ENCODE measurements at places on chromosomes 5 and 9. TPM values are rescaled to one million over a fixed set of nuclear protein-coding genes. Genes with fewer than 3 reads are reported as not detected.

INSL4 gene
- polyA plus RNA-seq = 0.03 TPM

GRCh38 chr5:141783005-141783946, 94.9 kb downstream of the PCDH1 start:
- DNase-seq = no peak
- no peak overlapping the region for H3K4me3 ChIP-seq
- peaks cover 56% of the 10 kb centered on the region for H3K27me3 ChIP-seq

SMIM3 gene
- 53.4 TPM for polyA plus RNA-seq

- H3K4me3 ChIP-seq = no peak overlapping the region
- H3K27ac ChIP-seq = no peak overlapping the region
- H3K36me3 ChIP-seq = no peaks in the 10 kb centered on the region
These were observed 176.1 kb upstream of the MVB12B start for GRCh38 chr9:126150411-126151030.

- DNase-seq = peak; percentile 70
- H3K4me3 ChIP-seq = no peak overlapping the region
- H3K36me3 ChIP-seq = peaks cover 7% of the 10 kb centered on the region
- no peak overlapping the region for H3K27ac ChIP-seq
These were observed 12.7 kb downstream of the PLK2 start for GRCh38 chr5:58447226-58447625.

COQ4 gene
- polyA plus RNA-seq = 40.7 TPM

DNA sequence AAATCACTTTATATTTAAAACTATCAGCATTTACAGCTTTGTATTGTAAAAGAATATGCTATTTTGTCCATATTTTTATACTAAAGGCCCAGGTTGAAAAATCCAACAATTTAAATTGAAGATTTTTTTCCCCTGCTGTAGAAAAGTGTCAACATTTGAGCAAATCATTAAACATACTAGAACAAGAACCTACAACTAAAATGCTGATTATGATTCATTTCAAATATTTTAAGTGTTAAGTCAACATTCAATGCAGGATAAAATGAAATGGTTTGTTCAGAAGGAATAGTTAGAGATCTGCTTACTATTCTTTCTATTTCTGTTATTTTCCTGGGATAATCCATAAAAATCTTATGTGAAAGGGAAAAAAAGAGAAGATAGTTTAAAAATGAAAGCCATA, 866.5 kb upstream of the DMAC1 start:
- H3K4me1 ChIP-seq = no peaks in the 10 kb centered on the region
- no peak overlapping the region for H3K27ac ChIP-seq
- H3K4me3 ChIP-seq = no peak overlapping the region
- no peak for DNase-seq

GRCh38 chr5:114467729-114468128, 105.9 kb downstream of the KCNN2 start:
- H3K27ac ChIP-seq = no peak overlapping the region
- H3K4me1 ChIP-seq = no peaks in the 10 kb centered on the region
- no peaks in the 10 kb centered on the region for H3K36me3 ChIP-seq
- no peaks in the 10 kb centered on the region for H3K27me3 ChIP-seq

- H3K4me1 ChIP-seq = no peaks in the 10 kb centered on the region
- no peaks in the 10 kb centered on the region for H3K36me3 ChIP-seq
- no peak for DNase-seq
- peaks cover 2% of the 10 kb centered on the region for H3K27me3 ChIP-seq
- H3K4me3 ChIP-seq = no peak overlapping the region
These were observed 494.9 kb upstream of the MEF2C start for GRCh38 chr5:89377767-89378455.

DNA sequence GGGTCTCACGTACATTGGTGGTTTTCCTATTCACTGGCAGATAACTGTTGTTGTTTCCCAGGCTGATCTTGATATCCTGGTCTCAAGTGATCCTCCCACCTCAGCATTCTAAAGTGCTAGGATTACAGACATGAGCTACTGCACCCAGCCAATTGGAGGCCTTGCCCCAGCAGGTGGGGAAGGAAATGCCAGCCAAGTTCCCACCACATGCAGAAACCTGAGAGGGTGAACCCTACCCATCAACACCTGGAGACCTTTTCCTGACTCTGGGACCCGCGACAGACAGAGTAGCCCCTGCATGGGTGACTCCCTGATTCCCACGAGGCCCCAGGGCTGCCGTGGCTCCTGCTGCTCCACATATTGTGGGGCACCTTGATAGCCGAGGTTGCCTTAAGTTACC, 107.7 kb downstream of the GDA start:
- no peaks in the 10 kb centered on the region for H3K4me1 ChIP-seq
- H3K4me3 ChIP-seq = no peak overlapping the region
- no peak for DNase-seq
- H3K36me3 ChIP-seq = no peaks in the 10 kb centered on the region
- H3K27me3 ChIP-seq = peaks cover 1% of the 10 kb centered on the region
- no peak overlapping the region for H3K27ac ChIP-seq

GRCh38 chr9:127305206-127305837, 40.7 kb downstream of the GARNL3 start:
- H3K27ac ChIP-seq = no peak overlapping the region
- peaks cover 6% of the 10 kb centered on the region for H3K4me1 ChIP-seq
- DNase-seq = no peak
- no peak overlapping the region for H3K4me3 ChIP-seq

- H3K27me3 ChIP-seq = no peaks in the 10 kb centered on the region
- H3K4me1 ChIP-seq = 0 out of 2 replicates have a peak, but pooled peaks cover 2% of the 10 kb centered on the region
- no peak overlapping the region for H3K27ac ChIP-seq
- H3K36me3 ChIP-seq = peaks cover 2% of the 10 kb centered on the region
- peak; percentile 91 for DNase-seq
These were observed 26.2 kb downstream of the CARNMT1 start for GRCh38 chr9:75001719-75002421.

TMEM174 gene
- not detected for polyA plus RNA-seq

DNA sequence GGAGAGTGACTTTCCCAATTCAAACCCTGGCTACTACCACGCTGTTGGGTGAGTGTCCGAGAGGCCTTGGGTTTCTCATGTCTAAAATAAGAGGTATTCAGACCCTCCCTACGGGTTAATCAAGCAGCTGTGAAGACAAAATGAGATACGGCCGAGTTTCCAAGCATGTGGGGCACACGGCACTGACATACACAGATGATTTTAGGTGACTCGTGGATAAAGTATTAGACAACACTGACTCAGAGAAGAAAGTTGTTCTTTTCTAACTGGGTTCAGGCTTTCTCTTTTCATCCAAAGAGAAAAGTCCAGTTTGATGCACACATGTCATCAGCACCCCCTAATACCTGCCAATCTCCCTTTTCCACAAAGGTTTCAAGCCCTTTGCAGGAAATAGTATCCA, 15.6 kb downstream of the FOXI1 start:
- peak overlapping the region; percentile 96 for H3K27ac ChIP-seq
- H3K27me3 ChIP-seq = no peaks in the 10 kb centered on the region
- H3K36me3 ChIP-seq = no peaks in the 10 kb centered on the region
- peaks cover 4% of the 10 kb centered on the region for H3K4me1 ChIP-seq

SHISAL2B gene
- not detected for polyA plus RNA-seq

- H3K27me3 ChIP-seq = no peaks in the 10 kb centered on the region
- no peaks in the 10 kb centered on the region for H3K4me1 ChIP-seq
- no peak overlapping the region for H3K27ac ChIP-seq
- H3K4me3 ChIP-seq = no peak overlapping the region
These were observed 782.2 kb upstream of the RGMB start for GRCh38 chr5:97991236-97991635.

GRCh38 chr5:11305245-11305644, 544.2 kb upstream of the DAP start:
- DNase-seq = no peak
- H3K4me3 ChIP-seq = no peak overlapping the region
- no peaks in the 10 kb centered on the region for H3K27me3 ChIP-seq
- H3K27ac ChIP-seq = no peak overlapping the region

ZNF300 gene
- 4.2 TPM for polyA plus RNA-seq

- H3K4me1 ChIP-seq = peaks cover 8% of the 10 kb centered on the region
- DNase-seq = peak; percentile 68
- H3K4me3 ChIP-seq = no peak overlapping the region
- H3K27ac ChIP-seq = no peak overlapping the region
These were observed 698.3 kb downstream of the MAT2B start for GRCh38 chr5:164203581-164204225.

SLC34A3 gene
- not detected for polyA plus RNA-seq

GCNT4 gene
- polyA plus RNA-seq = 0.46 TPM

DNA sequence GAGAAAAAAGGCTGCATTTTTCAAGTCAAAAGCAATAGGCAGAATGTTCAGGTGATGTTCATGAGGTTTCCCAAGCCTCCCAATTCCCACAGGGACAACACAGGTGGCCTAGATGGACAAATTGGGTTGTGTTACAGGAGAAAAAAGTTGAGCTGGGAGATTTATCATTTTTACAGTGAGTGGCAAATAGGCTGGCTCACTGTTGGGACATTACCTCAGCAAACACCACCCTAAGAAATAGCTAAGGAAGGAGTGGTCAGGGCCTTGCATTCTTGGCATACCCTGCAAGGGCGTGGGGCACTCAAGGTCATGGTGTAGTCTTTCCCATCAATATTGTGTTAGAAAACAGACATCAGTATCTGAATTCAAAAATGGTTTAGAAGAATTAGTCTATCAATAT, 23.3 kb upstream of the CPLANE1 start:
- no peaks in the 10 kb centered on the region for H3K4me1 ChIP-seq
- H3K4me3 ChIP-seq = no peak overlapping the region
- DNase-seq = peak; percentile 2
- no peak overlapping the region for H3K27ac ChIP-seq
- no peaks in the 10 kb centered on the region for H3K36me3 ChIP-seq
- H3K27me3 ChIP-seq = no peaks in the 10 kb centered on the region

GRCh38 chr9:20188616-20189369, 400.0 kb upstream of the SLC24A2 start:
- peaks cover 3% of the 10 kb centered on the region for H3K27me3 ChIP-seq
- no peaks in the 10 kb centered on the region for H3K36me3 ChIP-seq
- H3K4me3 ChIP-seq = no peak overlapping the region

LURAP1L gene
- 10.6 TPM for polyA plus RNA-seq

CCL28 gene
- polyA plus RNA-seq = not detected

KCNN2 gene
- 8.8 TPM for polyA plus RNA-seq

BICD2 gene
- polyA plus RNA-seq = 21.5 TPM

- no peaks in the 10 kb centered on the region for H3K36me3 ChIP-seq
- H3K27ac ChIP-seq = no peak overlapping the region
- peak; percentile 93 for DNase-seq
- no peak overlapping the region for H3K4me3 ChIP-seq
- no peaks in the 10 kb centered on the region for H3K27me3 ChIP-seq
These were observed 457.9 kb upstream of the PTGER4 start for GRCh38 chr5:40221796-40222195.

DNA sequence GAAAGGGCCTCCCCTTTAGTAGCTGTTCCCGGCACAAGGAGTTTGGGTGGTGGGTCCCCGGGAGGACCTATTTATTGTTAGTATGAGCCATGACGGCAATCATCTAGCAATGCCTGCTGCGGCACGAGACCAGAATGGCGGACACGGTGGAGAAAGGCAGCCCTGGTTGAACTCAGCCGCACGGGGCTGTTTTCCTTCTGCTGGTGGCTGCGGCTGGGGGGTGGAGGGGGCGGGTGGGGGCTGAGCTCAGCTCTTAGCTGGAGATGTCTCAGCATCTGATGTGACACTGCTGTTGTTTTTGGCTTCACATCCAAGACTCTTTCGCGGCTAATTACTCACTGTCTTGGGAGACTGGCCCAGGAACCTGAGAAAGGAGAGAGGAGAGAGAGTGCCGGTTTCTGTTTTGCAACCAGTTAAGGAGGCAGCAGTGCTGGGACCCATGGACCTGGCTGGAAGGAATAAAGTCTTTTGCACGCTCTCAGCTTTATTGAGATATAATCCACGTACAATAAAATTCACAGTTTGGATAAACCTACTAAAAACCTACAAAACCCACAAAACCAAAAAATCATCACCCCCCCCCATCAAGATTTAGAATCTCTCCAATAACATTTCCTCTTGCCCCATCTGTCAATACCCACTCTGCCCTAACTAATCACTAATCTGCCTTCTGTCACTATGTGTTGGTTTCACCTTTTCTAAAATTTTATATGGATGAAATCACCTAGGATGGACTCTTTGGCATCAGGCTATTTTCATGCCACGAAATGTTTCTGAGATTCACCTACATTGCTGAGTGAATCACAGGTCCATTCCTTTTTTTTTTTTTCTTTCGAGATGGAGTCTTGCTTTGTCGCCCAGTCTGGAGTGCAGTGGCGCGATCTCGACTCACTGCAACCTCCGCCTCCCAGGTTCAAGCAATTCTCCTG, 81.8 kb upstream of the NEURL1B start:
- no peaks in the 10 kb centered on the region for H3K36me3 ChIP-seq
- H3K27ac ChIP-seq = peak overlapping the region; percentile 13
- H3K27me3 ChIP-seq = peaks cover 51% of the 10 kb centered on the region
- peak overlapping the region; percentile 3 for H3K4me3 ChIP-seq
- peak; percentile 89 for DNase-seq
- peaks cover 10% of the 10 kb centered on the region for H3K4me1 ChIP-seq

GRCh38 chr5:72691751-72692150, 124.7 kb upstream of the TNPO1 start:
- H3K4me3 ChIP-seq = no peak overlapping the region
- peaks cover 3% of the 10 kb centered on the region for H3K4me1 ChIP-seq
- no peak overlapping the region for H3K27ac ChIP-seq

- H3K4me1 ChIP-seq = no peaks in the 10 kb centered on the region
- no peak overlapping the region for H3K4me3 ChIP-seq
- no peaks in the 10 kb centered on the region for H3K27me3 ChIP-seq
- no peaks in the 10 kb centered on the region for H3K36me3 ChIP-seq
- no peak for DNase-seq
These were observed 162.7 kb upstream of the PDE4D start for GRCh38 chr5:60056191-60056590.

GRK6 gene
- polyA plus RNA-seq = 25.3 TPM

- H3K4me1 ChIP-seq = peaks cover under 1% of the 10 kb centered on the region
- H3K4me3 ChIP-seq = no peak overlapping the region
- no peaks in the 10 kb centered on the region for H3K27me3 ChIP-seq
- no peaks in the 10 kb centered on the region for H3K36me3 ChIP-seq
These were observed 6.3 kb upstream of the MXD3 start for GRCh38 chr5:177317959-177318377.

SLC34A1 gene
- polyA plus RNA-seq = not detected

GRCh38 chr9:133701981-133702797, 36.0 kb downstream of the SARDH start:
- H3K27me3 ChIP-seq = peaks cover 2% of the 10 kb centered on the region
- H3K27ac ChIP-seq = no peak overlapping the region
- DNase-seq = peak; percentile 15
- no peaks in the 10 kb centered on the region for H3K36me3 ChIP-seq
- H3K4me1 ChIP-seq = peaks cover 13% of the 10 kb centered on the region
- no peak overlapping the region for H3K4me3 ChIP-seq

SMIM33 gene
- polyA plus RNA-seq = not detected

SLC46A2 gene
- not detected for polyA plus RNA-seq

DNA sequence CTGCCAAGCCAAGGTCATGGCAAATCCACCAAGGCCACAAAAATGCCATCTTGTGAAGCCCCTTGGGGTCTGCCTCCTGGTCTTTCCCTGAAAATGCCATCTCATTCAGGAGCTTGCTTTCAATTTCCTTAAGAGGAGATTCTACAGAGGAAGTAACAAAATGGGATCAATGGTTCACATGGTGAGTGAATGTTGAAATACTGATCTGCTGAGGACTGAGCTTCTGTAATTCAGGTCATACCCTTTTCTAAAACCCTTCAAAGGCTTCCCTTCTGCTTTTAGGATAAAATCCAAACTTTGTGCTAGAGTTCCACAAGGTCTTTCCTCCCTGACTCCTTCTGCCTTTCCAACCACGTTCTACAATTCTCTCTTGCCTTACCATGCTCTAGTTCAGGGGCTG, 24.7 kb upstream of the NR3C1 start:
- H3K4me3 ChIP-seq = no peak overlapping the region
- H3K36me3 ChIP-seq = no peaks in the 10 kb centered on the region
- no peak for DNase-seq
- H3K27ac ChIP-seq = no peak overlapping the region

GRCh38 chr9:94872083-94872833, 145.8 kb downstream of the AOPEP start:
- H3K36me3 ChIP-seq = no peaks in the 10 kb centered on the region
- no peak overlapping the region for H3K4me3 ChIP-seq
- no peak overlapping the region for H3K27ac ChIP-seq
- H3K27me3 ChIP-seq = no peaks in the 10 kb centered on the region
- no peak for DNase-seq

LAMC3 gene
- not detected for polyA plus RNA-seq
